ENCODE measurements at places on chromosomes 16 and 17. TPM values are rescaled to one million over a fixed set of nuclear protein-coding genes. Genes with fewer than 3 reads are reported as not detected.

The CSHL1 gene
- not detected for total RNA-seq

The SLC47A1 gene
- total RNA-seq, result 0.52 TPM

The LGALS9B gene
- 35.5 TPM for total RNA-seq

The MT1F gene
- total RNA-seq, result 71.2 TPM

The PSMB3 gene
- total RNA-seq, result 154 TPM

The ELP5 gene
- total RNA-seq, result 42.4 TPM

The HOXB7 gene
- 30.2 TPM for total RNA-seq

The DNAI2 gene
- total RNA-seq, result not detected

The KRT36 gene
- total RNA-seq, result not detected

- DNase-seq, result no peak
Observed at GRCh38 chr17:79981090-79981489, 54.6 kb downstream of the TBC1D16 start.

- no peak for DNase-seq
Observed at GRCh38 chr17:57784226-57784895, 39.3 kb upstream of the CCDC182 start.

GRCh38 chr16:9741776-9742175 lies 440.5 kb downstream of the GRIN2A start:
- DNase-seq, result no peak

DNA sequence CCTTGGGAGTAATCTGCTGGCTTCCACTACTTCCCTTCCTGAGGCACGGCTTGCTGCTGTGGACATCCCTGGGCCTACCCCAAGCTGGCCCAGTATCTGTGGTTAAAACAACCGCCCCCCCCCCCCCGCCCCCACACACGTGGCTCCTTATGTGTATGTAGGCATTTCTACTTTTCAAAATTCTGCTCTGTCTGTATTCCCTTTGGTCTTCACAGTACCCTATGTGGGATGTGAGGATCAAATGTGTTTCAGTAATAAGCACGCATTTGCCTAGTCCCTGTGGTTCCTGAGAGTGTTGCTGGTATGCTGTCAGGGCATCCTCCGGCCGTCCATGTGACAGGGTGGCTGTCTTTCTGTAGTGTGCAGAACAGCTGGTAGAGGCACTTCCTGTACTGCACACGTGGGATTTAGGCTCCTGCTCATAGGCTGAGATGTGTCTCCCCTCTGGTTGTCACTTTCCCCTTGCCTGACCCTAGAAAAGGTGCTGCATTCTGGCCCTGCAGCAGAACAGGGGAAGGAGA lies 2.2 kb downstream of the NT5M start:
- peak; percentile 42 for DNase-seq

GRCh38 chr16:49048557-49048956 lies 233.1 kb downstream of the CBLN1 start:
- DNase-seq, result no peak

- no peak for DNase-seq
Observed at GRCh38 chr17:81837641-81838040, 2.8 kb upstream of the PPP1R27 start.

DNA sequence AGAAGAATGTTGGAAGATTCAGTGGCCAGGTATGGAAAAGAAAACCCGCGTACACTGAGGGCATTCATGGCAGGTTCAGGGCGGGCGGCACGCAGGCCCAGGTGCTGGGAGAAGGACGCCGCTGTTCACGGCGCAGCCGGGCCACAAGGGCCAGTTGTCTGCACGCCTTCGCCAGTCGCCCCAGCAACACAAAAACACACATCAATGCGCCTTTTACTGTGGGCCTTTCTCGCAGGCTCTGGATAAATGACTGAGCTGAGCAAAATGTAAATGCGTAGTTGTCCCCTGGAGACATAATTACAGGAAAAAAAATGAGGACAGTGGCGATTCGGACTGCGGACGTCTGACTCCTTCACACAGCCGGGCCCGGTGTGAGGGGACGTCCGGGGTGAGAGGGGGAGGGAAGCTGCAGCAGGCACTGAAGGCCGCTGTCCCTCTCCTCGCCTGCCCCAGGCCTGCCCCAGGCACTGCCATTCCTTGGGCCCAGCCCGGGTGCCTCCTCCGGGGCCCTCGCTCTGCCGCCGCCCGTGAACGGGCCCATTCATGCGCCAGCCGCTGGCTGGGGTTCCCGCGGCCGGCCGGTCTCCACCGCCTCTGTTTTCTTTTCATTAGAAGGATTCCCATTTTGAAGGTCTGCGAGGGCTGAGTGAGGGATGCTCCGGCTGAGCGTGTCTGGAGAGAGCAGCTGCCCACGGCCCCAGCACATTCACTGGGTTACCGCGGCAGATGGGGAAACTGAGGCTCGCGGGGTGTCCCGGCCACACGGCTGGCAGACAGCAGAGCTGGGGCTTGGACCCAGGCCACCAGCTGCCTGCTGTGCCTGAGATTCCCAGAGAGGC lies 6.5 kb upstream of the ZNF469 start:
- no peak for DNase-seq

DNA sequence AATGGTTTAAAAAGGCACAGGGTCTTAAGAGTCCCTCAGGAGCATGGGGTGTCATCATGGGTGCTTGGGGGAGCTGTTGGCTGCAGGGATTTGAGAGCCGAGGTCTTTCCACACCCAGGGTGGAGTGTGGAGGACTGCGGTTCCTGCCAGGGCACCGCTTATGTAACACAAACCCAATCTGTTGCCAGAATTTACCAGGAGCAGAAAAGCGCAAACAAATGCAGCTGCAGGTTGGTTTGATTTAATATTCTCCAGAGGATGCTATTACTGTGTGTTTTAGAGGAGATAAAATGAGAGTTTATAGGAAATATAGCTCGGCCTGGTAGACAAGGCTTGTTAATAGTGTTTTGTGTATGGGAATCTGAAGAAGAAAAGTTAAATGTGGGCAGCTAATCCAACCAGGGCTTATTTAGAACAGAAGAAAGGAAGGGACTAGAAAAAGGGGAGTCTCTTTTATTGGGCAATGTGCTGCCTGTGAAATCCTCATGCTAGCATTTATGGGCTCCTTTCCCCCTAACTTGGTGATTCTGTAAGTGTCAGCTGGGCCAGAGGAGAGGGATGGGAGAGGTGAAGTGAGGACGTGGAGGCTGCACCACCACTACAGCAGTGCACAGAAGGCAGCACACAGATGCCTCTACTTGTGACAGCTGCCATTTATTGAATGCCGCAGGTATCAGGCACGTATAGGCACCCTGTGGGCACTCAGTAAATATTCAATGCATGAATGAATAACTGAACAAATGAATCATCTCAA lies 174.7 kb downstream of the KATNIP start:
- no peak for DNase-seq

DNA sequence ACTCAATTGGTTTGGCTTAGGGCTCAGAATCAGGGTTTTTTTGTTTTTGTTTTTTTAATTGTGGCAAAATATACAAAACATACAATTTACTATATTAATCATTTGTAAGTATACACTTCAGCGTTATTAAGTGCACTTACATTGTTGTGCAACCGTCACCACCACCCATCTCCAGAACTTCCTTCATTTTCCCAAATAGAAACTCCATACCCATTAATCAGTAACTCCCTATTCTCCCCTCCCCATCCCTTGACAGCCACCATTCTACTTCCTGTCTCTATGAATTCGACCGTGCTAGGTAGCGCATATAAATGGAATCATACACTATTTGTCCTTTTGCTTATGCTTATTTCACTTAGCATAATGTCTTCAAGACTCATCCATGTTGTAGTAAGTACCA lies 45.2 kb upstream of the DHX40 start:
- DNase-seq, result no peak

DNA sequence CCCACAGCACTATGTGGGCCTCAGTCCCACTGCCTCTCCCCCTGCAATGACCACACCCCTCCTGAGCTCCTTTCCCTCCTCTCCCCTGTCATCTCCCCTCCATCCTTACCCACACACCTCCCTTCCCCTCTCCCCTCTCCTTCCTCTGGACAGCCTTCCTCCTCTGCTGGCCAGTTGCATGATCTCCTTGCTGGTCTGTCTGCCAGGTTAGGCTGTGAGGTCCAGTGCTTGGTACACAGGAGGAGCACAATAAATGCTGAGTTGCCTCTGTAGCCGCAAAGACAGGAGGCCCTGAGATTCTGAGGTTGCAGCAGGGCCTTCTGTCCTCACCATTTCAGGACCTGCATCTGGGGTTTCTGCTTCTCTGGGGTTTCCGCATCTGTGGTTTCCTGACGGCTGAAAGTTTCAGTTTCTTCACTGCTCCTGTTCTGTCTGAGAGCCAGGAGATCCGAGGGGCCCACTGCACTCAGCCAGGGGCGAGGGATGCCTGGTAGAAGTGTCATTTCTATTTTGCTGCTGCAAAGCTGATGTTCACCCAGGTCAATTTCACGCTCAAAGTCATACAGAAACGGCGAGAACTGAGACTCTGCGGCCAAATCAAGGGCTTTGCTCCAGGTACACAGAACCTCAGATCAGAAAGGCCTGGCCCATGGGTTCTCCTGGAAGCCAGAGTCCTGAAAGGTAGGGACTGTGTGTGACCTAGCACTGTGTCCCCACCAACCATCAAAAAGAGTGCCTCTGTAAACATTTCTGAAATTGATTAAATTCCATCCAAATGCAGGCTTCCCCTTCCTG lies 4.6 kb upstream of the SLC12A3 start:
- DNase-seq, result no peak
